Hematopoietic multipotent progenitor cell treated with erythropoietin and hydrocortisone succinate and interleukin-3 and kit ligand, for 15 days (in vitro differentiated cells): ENCODE measurements at places on chromosomes 3 and 15.

DNA sequence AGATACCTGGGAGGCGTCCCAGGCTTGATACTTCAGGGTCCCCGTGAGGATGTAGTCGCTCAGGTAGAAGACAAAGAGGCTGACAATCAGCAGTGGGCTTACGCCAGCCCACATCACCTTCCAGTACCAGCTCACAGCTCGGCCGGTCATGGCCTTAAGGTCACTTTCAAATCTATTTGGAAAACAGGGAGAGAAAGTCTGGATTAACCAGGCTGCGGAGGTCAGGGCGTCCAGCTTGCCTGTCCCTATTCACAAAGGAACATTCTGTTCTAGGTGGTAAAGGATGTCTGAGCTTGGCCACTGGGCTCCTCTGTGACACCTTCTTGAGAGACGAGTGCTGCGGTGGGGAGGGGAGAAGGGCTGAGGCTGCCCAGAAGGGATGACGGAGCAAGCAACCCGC lies 36.5 kb downstream of the SLC6A20 start:
- DNase-seq: no peak

- no peak for DNase-seq
Measured at GRCh38 chr3:69890084-69890483, 109.4 kb upstream of the SAMMSON start.

GRCh38 chr3:184158404-184158803 lies 3.2 kb downstream of the DVL3 start:
- DNase-seq: no peak

DNA sequence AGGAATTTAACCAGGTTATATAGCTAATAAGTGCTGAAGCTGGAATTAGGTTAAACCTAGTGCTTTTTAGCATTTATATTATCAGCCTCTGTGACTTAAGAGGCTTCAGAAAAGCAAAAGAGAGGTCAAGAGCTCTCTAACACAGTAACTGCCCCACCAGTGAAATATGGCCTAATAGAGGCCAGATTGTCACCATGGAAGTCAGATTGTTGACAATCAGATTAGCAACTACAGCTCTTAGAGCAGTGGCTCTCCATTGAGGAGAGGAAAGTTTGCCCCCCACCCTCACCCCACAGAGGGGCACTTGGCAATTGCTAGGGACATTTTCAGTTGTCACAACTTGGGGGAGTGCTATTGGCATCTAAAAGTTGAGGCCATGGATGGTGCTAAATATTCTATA lies 23.3 kb upstream of the LMOD3 start:
- DNase-seq: no peak
